Panc1 (cell line): ENCODE measurements at places on chromosomes 6 and 20. TPM values are rescaled to one million over a fixed set of nuclear protein-coding genes. Genes with fewer than 3 reads are reported as not detected.

GRCh38 chr6:142185641-142186040 is 38.6 kb downstream of the VTA1 start:
- peaks cover 5% of the 10 kb centered on the region; the same call in 1 of the 2 replicates for H3K36me3 ChIP-seq
- no peak overlapping the region for H3K4me3 ChIP-seq
- no peak for DNase-seq
- H3K4me1 ChIP-seq: peaks cover 4% of the 10 kb centered on the region; the same call in 1 of the 2 replicates
- H3K27me3 ChIP-seq: no peaks in the 10 kb centered on the region

DNA sequence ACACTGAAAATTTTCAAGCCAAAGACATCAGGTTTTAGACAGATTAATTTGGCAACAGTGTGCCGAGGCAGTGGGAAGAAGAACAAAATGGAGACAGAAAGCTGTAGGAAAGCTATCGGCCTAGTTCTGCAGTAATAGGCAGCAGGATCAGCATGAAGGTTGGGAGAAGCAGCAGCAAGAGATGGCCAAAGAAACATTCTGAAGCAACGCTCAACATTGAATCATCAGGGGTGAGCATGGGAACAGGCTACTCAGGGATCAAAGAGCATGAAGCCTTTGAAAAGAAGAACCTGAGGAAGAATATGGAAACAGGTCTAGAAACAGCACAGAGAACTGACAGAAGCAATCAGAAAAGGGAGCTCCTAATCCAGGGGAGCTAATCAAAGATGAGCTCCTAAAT is 7.1 kb upstream of the DST start:
- H3K27me3 ChIP-seq: no peaks in the 10 kb centered on the region
- no peak overlapping the region for H3K27ac ChIP-seq
- no peak for DNase-seq
- no peak overlapping the region for H3K4me3 ChIP-seq
- peaks cover 29% of the 10 kb centered on the region for H3K36me3 ChIP-seq

- H3K36me3 ChIP-seq: no peaks in the 10 kb centered on the region
- H3K4me3 ChIP-seq: no peak overlapping the region
- DNase-seq: no peak
- H3K27ac ChIP-seq: no peak overlapping the region
These were observed 8.0 kb upstream of the UBE2J1 start for GRCh38 chr6:89360415-89360999.

DNA sequence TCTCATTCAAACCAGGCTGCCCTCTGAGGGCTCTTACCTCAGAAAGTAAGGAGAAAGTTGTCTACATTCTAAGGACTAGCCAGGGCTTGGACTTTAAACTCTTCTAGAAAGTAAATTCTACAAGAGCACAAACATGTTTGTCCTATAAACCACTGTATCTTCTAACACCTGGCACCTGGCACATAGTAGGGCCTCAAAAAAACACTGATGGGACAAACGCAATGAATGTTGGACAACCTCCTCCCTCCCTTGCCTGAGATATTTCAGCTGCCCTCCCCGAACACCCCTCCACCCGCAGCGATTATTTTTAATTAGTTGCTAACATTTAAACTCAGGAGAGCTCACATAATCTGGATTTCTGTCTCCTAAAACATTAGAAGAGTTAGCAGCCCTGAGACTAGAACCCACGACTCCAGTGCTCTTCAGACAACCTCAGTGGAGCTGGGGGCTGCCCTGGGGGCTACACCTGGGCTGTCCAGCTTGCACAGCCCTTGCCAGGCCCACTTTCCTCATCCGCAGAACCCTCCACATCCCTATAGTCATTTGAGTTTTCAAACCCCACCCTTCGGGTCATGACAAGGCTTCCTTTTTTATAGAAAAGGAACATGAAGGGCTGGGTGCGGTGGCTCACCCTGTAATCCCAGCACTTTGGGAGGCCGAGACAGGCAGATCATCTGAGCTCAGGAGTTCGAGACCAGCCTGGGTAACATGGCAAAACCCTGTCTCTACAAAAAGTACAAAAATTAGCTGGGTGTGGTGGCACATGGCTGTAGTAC is 4.9 kb downstream of the HCK start:
- no peaks in the 10 kb centered on the region for H3K36me3 ChIP-seq
- no peak for DNase-seq
- H3K4me3 ChIP-seq: no peak overlapping the region
- H3K27me3 ChIP-seq: peaks cover 12% of the 10 kb centered on the region

HLA-DRB5 gene
- not detected for total RNA-seq

TGM3 gene
- total RNA-seq: not detected
